Uterine smooth muscle cell (primary cell): ENCODE measurements at places on chromosomes 7 and 10. TPM values are rescaled to one million over a fixed set of nuclear protein-coding genes. Genes with fewer than 3 reads are reported as not detected.

Gene UNCX
- total RNA-seq, result not detected in 2 replicates

Gene ZWINT
- 25.2 and 85.9 TPM in 2 replicates for total RNA-seq

Gene SPAM1
- not detected in 2 replicates for total RNA-seq

Gene TPST1
- 45.7 and 83.2 TPM in 2 replicates for total RNA-seq

Gene MMS19
- total RNA-seq, result 89.5 and 106 TPM in 2 replicates

Gene FAM24B
- total RNA-seq, result 4.2 and 9.0 TPM in 2 replicates
